Renal cortical epithelial cell (primary cell): ENCODE measurements at places on chromosomes 1 and 21. TPM values are rescaled to one million over a fixed set of nuclear protein-coding genes. Genes with fewer than 3 reads are reported as not detected.
A peak's percentile ranks its signal among the peaks of the same experiment; 100 is the strongest.

The CLCNKB gene
- total RNA-seq, result 0.35 and 0.60 TPM in 2 replicates

The SUMO3 gene
- total RNA-seq, result 72.8 and 74.5 TPM in 2 replicates

GRCh38 chr1:81670286-81670685, 130.4 kb upstream of the ADGRL2 start:
- DNase-seq, result peak; percentile 96

DNA sequence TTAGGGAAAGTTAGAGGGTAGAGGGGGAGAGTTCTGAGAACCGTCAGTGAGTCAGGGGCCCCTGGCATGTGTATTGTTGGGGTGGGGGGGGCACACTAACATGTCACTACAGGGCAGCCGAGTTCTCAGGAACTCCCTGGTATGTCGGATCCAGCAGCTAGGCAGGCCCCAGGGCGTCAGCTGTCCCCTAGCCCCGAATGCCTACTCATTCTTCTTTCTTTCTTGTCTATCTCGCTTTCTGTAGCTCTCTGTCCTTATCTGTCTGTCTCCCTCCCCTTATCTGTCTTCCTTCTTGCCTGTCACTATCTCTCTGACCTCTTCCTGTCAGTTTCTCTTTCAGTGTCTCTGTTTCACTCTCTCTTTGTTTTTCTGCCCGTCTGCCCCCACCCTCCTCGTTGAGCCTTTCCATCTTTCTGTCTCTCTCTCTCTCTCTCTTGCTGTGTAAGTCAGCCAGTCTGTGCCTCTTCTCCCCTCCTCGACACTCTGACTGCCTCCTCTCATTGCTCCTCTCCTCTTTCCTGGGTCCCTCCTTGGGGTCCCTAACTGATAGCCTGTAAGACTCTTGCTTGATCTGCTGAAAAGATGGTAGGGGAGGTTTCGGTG, 2.4 kb downstream of the NTRK1 start:
- no peak for DNase-seq

DNA sequence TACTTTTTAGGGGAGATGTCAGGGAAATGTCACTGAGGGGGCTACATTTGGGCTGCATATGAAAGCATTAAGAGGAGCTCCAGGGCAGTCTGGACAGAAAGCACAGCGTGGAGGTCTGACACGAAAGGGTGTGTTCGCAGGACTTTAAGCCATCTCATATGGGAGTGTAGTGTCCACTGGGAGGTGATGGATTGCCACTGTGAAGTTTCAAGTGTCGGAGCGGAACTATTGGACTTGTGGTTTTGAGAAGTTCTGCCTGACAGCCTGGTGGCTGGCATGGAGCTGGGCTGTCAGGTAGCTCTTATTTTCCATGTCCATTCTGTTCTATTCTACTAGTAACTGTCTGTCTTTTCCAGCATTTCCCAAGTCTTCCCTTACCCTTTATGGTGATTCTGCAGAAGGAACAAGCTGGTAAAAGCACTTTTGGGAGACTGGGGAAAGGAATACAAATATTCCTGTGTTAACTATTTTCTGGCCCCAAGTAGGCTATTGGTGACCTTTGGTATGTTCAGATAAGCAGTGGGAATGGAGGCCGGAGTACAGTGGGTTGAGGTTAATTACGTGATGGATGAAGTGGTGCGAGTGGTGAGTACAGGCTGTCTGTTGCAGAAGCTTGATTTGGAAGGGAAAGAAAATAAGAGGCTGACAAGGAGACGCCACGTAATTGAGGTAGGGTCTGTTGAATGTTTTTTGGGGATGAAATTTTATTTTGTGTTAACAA, 19.3 kb downstream of the B3GALT5 start:
- no peak for DNase-seq

DNA sequence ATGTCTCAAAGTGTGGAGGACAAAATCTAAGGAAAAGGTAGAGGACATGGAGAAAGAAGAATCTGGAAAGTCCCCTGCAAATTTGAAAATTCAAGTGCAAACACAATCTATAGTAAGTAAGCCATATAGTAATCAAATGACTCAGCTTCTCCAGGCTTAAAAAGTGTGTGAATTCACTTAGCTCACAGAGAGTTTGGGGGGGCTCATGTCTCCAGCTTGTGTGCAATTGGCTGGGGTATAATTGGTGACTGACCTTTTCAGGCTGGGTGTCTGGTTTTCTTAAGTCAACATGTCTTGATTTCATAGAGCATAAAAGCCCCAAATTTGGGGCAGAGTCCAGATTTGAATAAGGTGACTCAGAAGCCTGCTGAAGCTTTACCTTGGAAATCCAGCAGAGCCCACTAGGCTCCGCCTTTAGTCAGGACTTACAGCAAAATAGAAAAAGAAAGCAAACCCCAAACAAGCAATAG, 8.6 kb downstream of the CLDN14 start:
- DNase-seq, result peak; percentile 59

- DNase-seq, result no peak
These were observed 369.4 kb upstream of the B3GALT2 start for GRCh38 chr1:193555662-193556441.
